ENCODE measurements at places on chromosomes 7 and 10.

GRCh38 chr10:44925811-44926750, 14.9 kb downstream of the TMEM72 start:
- DNase-seq: no peak

DNA sequence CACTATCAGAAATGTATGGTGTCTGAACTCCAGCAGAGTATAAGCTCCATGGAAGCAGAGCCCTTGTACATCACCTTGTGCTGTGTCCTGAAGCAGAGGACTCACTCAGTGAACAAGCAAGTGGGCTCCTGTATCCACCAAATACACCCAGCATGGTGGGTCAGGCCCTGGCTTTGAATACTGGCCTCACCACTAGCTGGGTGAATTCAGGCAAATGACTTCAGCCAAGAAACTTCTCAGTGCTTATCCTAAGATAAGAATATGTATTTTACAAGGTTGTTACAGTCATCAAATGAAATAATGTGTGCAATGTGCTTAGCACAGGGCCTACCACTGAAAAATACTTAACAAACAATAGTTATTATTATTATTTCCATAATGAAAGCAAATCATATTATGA, 62.6 kb downstream of the CALD1 start:
- no peak for DNase-seq

GRCh38 chr7:150656047-150656446, 23.9 kb upstream of the GIMAP6 start:
- DNase-seq: no peak

- DNase-seq: no peak
Measured at GRCh38 chr10:788796-789748, 99.6 kb upstream of the DIP2C start.

- no peak for DNase-seq
Measured at GRCh38 chr7:111255576-111255975, 164.6 kb downstream of the LRRN3 start.

GRCh38 chr7:55438085-55438756, 73.1 kb downstream of the LANCL2 start:
- DNase-seq: peak; percentile 89

DNA sequence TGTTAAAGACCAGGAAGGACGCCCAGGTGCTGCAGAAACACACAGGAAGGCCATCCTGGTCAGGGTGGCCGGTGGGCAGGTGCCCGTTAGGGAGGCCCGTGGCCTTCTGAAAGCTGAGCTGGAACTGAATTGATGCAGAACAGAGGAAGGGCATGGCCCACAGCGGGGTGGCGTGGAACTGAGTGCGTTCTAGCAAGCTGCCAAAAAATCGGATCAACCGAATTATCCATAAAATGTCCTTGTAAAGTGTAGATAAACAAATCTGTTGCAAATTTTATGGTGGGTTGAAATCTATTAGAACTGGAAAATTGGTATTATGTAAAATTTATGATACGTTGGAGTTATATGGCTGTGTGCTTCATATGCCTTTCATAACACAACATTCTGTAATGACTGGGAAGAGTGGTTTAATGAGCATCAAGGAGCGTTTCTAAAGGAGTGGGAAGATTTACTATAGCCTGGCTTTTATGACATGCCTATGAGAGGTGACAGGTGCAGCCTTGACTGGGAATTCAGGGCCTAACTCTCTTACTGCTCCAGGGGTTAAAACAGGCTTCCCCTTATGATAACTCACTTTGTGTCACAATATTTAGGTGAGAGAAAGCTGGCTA, 108.1 kb downstream of the GPR26 start:
- peak; percentile 25 for DNase-seq

DNA sequence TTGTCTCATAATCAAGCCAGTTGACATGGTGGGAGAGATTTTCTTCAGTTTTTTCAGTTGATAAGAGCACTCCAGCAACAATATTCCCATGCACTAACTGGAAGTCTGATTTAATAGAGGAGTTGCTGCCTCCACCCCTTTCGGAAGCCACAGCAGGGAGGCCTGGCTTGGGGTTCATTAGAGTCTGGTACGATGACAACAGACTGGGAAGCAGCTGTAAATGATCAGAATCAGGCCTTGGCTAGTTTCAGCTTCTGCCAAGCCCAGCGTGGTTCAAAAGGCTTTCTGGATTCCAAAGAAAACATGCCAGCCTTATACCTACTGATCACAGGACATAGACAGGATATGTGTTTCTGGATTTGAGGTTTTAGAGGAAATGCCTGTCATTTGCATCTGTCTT, 274.0 kb downstream of the CSTF2T start:
- DNase-seq: no peak

- no peak for DNase-seq
Measured at GRCh38 chr7:103702454-103702853, 256.4 kb upstream of the SLC26A5 start.

DNA sequence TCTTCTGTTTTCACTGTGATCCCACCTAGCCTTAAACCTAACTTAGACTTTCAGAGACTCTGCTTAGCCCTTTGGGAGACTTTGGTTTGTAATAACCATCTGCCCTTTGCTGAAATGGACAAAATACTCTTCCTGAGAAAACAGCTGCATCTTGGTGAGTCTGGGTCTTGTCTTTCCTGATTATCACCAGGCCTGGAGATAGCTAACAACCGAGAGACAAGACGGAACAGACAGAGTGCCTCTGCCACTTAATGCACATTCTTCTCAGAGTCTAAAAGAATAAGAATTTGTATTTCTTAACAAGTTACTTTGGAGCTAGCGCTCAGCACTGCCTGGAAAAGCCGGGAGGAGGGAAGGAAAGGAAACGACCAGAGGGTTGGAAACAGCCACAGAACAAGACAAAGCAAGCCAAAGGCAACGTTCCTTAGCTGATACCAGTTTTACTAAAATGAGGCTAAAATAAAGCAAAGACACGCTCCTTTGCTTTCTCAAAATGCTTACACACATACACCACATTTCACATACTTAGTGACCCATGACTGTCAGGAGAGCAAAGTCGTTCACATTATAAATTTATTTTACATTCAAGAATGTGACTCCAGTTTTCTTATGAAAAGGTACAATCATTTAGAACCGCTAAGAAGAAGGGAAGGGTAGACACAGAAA, 70.3 kb upstream of the DGKI start:
- DNase-seq: no peak

GRCh38 chr7:5638994-5639393, 142.5 kb downstream of the RNF216 start:
- no peak for DNase-seq

GRCh38 chr7:6181136-6181535, 91.3 kb downstream of the CYTH3 start:
- no peak for DNase-seq

GRCh38 chr10:120540486-120540885, 83.5 kb downstream of the PLPP4 start:
- no peak for DNase-seq

GRCh38 chr10:24262929-24263590, 54.1 kb downstream of the KIAA1217 start:
- no peak for DNase-seq

DNA sequence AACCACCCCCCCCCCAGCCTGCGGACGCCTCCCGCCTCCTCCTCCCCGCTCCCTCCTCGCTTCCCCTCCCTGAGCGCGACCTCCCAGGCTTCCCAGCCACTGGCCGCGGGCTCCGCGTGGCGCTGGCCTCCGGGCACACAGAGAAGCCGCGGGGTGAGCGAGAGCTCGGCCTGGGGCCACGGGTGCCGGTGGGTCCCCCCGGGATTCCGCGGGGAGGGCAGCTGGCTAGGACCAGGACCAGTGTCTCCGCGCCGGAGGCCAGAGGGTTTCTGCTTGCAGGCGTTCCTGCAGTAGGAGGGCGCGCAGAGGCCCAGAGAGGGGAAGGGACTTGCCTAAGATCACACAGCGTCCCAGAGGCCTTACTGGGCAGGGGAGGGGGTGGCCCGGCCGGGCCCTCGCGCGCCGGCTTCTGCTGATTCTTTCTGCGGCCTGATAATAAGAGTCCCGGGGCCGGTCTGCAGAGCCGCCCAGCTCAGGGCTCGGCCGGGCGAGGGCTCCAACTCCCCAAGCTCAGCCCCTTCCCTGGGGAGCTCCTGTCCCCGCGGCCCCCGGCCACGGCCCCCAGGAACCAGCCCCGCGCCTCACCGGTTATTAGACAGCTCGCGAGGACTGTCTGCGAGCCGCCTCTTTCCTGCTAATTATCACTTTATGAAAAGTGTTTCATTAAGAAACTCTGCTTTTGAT, 10.1 kb downstream of the UNCX start:
- no peak for DNase-seq

DNA sequence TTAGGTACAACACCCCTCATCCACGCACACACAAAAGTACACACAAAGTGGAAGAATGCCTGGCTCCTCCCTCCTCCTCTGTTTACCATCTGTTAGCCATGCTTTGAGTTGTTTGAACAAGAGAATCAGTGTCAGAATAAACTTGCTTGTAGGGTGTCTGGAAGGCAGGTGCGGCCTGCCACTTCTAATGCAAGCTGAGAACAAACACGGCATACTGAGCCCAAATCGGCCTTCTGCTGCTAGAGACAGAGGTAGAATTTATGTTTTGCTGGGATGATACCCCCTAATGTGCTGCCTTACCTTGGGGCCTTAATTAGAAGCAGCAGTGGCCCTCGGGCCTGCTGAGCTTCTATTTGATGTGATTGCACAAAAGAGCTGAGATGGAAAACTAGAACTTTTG, 24.9 kb upstream of the FAM180A start:
- peak; percentile 50 for DNase-seq

DNA sequence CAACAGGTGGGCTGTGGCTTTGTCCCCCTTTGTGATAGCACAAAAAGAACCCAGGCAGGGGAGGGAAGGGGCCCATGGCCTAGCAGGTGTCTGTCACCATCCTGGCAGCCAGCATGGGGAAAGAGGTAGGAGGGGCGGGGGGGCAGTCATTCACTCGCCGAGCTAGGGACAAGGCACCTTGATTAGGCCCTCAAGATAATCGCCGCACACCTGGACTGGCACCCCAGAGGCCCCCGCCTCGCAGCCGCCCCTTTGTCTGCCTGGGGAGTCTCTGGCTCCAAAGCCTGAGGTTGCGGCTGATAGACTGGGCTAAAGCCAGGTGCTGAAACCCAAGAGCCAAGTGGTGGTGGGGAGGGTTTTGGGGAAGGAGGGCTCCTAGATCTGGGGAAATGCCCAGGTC, 151.2 kb upstream of the PCBD1 start:
- no peak for DNase-seq

- no peak for DNase-seq
Measured at GRCh38 chr10:24448351-24448999, 239.5 kb downstream of the KIAA1217 start.

DNA sequence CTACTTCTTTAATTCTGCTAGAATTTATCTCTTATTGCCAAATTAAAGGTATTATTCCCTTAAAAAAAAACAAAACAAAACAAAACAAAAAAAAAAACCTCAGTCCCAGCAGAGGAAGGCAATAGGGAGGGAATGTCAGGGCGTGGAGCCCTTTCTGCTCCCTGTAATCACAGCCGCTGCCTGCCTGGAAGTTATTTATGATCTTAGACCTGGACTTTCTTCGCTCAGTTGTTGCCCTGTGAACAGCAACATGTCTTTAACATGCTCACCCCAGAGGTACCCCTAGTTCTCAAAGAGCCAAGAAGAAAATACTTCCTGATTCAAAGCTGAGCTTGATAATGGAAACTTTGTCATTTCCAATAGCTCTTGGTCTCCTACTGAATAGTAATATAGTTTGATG, 7.7 kb downstream of the FAM180A start:
- DNase-seq: no peak

DNA sequence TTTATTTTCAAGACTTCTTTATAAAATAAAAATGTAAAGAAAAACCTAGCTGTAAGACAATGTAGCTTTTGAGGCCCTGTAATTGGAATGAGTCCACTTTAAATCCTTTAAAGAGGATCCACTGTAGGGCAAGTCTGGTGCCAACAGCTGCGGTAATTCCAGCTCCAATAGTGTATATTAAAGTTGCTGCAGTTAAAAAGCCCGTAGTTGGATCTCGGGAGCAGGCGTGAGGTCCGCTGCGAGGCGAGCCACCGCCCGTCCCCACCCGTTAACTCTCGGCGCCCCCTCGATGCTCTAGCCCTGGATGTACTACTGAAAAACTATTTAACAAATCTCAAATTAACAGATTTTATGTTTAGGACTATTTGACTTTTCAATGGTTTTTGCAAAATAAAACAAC, 414.7 kb upstream of the SEMA3C start:
- DNase-seq: no peak

GRCh38 chr7:158698657-158699195, 5.9 kb downstream of the NCAPG2 start:
- DNase-seq: no peak

DNA sequence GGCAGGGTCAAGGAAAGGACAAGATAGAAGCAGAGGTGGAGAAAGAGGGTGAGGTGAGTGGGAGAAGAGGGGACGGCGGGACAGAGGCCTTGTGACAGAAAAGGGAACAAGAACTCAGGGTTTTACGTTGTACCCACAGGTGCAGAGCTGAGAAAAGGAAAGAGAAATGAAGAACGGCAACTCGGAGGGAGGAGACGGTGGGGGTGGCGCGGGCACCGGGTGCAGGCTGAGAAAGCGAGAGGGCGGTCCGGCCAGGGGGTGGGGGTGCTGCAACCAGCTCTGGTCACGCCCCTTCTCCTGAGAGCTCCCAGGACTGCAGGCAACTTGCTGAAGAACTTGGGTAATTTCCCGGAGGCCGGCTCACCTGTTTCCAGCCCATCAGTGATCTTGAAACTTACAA, 65.3 kb downstream of the CARD11 start:
- no peak for DNase-seq

- no peak for DNase-seq
Measured at GRCh38 chr7:29119538-29119937, 26.8 kb downstream of the CPVL start.

DNA sequence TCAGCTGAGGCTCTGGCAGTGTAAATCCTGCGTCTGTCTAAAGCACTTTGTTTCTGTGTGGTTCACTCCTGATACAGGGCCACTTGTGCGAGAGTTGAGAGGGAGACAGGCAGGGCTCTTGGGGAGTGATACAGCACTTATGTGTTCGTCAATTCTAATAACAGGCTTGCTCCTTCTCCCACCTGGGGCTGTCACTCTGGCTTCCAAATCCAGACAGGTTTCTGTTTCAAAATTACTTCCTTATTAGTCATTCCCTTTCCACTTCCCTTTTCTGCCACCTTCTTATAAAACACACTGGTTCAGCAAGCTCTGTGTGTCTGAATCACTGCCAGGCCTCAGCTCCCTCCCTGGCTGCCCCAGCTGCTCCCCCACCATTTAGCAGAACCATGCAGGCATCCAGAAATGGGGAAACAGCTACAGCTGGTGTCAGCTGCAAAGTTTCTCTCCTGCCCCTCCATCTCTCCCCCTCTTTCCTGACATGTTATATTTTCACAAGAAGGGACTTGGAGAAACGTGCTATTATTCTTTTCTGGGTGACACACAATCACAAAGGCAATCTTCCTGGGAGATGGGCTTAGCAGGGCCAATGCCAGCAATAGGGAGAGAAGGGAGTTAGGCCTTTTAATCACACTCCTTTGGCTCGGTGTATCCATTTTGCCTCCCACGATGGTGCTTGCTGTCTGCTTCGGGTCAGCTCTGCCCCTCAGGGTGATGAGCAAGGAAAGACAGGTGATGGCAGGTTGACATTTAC, 58.4 kb upstream of the ZNRF2 start:
- DNase-seq: peak; percentile 92
